ENCODE measurements at places on chromosomes 2 and 18.

DNA sequence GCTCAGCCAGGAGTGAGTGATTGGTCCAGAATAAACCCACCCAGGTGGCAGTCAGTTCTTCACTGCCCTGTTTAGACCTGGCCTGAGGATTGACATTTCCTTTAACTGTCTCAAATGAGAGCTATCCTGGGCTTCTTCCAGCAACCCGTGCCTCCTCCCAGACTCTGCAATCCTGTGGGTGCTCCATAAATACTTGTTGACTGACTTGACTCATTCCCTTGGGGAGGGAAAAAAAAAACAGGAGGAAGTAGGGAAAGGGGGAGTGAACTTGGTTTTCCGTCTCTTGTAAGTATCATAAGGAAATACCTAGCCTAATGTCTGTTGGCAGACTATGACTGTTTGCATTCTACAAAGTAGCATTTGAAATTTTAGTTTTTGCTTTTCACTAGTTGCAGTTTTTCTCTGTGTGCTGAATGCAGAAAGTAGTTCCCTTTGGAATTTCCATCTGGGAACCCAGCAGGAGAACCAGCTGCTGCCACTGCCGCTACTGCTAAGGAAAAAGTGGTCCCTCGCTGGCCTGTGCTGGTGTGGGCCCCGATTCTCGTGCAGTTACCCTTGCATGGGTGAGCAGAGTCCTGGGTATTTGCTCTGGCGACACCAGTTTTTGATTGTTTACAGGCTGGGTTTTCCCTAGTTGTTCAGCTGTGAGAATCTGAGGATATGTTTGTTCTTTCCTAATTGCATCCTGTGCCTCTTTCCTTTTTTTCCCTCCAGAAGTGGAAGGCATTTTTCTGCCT is 78.8 kb downstream of the TGOLN2 start:
- DNase-seq = no peak

GRCh38 chr2:16625201-16625729 is 40.4 kb downstream of the CYRIA start:
- no peak for DNase-seq

GRCh38 chr18:77103187-77103850 is 29.3 kb downstream of the MBP start:
- no peak for DNase-seq

- no peak for DNase-seq
Observed at GRCh38 chr18:60067426-60068210, 167.8 kb downstream of the PMAIP1 start.

DNA sequence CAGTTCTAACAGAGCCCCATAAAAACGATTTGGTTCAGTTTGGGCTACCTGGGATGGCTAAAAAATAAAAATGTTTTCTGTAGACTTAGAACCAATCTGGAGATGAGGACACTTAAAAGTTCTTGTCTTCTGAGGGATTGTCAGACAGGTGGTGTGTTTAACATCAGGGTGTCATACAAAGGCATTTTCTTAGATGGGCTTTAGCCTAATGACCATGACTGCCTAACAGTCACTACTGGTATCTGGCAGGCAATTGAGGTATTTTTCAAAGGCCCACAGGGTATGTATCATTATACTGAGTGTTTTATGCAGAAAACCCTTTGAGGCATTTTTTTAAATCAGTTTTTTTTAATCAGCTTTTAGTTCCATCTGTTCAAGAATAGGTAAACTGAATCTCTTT is 341.4 kb downstream of the PARD3B start:
- DNase-seq = no peak

DNA sequence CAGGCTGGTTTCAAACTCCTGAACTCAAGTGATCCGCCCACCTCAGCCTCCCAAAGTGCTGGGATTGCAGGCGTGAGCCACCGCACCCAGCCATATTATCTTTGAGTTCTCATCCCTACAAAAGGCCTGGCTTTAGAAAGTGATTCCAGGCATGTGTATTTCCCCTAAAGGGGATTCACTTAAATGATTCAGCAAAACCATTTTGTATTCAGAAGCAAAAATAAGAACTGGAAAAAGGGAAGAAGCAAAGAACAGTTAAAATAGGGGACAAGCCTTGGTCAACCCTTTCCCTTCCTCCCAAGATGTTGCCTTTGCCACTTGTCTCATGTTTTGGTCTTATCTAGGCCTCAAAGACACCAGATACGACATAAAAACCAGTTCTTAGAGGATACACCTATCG is 10.5 kb downstream of the TM4SF20 start:
- no peak for DNase-seq

- no peak for DNase-seq
Observed at GRCh38 chr18:52341608-52342381, 1.8 kb downstream of the DCC start.

Data from ureter (tissue), 1 donor.